ENCODE measurements at places on chromosomes 1 and 21.
A peak's percentile ranks its signal among the peaks of the same experiment; 100 is the strongest.

DNA sequence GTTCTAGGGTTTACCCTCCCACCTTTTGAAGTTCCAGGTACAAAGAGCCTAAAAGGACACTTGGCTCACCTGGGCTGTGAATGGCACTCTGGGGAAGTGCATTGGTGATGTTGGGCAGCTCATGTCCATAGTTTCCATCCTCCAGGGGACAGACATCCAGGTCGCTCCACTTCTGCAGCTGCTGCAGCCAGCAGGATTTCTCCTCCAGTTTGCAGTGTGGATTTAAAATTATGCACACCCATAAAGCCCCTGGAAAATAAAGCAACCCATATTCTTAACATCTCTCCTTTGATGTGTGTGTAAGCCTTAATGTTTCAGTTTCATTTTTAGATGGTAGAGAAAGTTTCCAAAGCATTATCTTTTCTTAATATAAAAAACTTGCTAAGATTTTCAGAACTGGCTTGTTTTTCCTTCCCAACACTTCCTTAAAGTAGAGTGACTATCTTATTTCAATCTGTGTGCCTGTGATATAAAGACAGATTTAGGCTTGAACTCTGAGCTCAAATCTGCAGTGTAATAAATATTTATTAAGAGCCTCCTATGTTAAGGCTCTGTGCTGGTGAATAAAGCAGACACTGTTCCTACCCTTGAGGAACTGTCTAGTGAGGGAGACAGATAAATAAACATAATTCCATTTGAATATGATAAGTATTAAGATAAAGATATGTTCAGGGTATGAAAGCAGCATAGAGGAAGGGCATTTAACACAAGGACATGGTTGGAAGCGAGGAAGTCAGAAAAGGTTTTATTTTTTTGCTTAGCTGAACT, 39.1 kb downstream of the UROD start:
- peak; percentile 11 for DNase-seq

GRCh38 chr1:227761621-227762230, 26.5 kb downstream of the SNAP47 start:
- DNase-seq, result no peak

DNA sequence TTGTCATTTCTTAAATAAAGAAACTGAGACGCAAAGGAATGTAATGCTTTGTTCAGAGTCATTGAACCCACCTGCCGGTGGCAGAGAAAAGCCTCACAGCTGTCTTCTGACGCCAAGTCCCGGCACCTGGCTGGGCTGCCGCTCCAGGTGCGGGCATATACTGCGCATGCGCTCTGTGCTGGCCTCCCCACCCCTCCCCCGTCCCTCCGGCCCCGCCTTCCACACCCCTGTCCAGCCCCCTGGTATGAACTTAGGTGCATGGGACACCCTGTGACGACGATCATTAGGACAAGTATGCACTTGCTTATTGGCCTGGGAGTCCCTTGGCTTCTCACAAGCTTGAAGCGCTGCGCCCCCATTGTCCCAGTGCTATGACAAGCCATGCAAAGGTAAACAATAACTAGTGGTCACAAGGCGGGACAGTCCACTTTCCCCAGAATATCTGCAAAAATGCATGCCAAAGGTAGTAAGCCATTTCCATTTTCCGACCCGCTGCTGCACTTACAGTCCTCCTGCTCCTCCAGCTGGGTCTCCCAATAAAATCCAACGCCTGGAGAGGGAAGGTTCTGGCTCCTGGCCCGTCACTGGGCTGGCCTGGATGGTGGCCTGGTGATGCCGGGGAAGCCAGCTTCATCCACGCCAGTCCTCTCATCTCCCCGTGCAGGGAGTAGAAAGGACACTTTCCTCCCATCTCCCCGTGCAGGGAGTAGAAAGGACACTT, 100.4 kb downstream of the PSMG1 start:
- DNase-seq, result peak; percentile 92

DNA sequence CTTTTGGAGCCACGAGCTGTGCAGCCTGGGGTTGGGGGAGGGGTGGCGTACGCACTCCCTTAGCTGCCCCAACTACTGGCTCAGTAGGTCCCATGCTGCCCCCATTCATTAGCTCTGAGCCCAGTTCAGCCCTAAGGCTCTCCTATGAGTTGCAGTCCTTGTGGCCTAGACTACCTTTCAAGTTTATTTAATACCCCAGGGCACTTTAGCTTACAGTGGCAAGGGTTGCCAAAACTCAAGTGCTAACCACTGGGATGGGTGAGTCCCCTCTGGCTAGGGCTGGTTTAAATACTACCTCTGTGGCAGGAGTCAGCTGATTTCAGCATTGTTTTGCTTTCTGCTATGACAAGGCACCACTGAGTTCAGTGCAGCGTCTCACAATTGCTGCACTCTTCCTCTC, 118.2 kb downstream of the ODF2L start:
- DNase-seq, result no peak

DNA sequence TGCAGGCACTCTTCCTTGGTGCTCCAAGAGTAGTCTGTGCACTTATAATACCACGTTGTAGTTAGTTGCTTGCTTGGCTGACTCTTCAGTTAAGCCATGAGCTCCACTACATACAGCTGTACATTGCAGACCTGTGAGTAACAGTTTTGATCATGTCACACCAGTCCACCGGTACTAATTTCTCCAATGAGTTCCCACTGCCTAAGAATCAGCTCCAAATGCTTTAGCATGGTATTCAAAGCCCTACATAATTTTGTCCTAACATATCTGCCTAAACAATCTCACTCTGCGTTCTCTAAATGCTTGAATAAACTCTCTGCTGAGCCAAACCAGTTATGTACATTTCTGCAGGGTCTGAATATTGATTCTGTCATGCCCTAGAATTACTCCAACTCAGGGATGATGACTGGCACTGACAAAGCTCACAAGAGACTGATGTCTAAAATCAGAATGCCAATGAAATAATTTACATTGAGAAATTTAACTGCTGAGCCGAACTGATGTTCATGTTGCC, 200.7 kb downstream of the LHX8 start:
- no peak for DNase-seq

GRCh38 chr1:62467092-62467491, 30.2 kb downstream of the USP1 start:
- no peak for DNase-seq

DNA sequence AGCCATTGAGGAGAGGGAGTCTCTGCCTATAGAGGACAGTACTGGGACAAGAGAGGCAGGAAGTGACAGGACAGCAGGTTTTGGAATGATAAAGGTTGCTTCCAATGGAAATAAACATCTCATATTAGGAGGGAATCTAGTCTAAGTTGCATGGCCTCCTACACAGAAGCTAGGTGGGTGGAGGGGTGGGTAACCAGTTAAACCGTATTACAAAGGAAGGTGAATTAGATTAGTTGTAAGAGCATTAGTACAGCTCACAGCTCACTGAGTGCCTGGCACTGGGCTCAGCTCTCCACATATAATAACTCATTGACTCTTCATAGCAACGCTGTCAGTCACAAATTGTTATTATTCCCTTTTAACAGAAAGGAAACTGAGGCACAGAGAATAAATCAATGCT, 468.1 kb downstream of the PTPRU start:
- DNase-seq, result no peak

DNA sequence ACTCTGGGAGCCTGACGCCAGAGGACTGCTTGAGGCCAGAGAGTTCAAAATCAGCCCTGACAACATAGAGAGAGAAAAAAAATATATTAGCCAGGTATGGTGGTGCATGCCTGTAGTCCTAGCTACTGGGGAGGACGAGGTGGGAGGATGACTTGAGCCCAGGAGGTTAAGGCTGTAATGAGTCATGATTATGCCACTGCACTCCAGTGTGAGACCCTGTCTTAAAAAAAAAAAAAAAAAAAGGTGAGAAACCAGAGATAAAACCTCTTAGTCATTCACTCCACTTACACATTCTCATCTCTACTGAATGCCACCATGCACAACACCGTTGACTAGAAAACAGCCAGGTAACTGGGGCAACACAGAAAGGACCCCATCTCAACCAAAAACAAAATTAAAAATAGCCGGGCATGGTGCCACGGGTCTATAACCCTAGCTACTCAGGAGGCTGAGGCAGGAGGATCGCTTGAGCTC, 178.1 kb downstream of the SLC45A1 start:
- no peak for DNase-seq

DNA sequence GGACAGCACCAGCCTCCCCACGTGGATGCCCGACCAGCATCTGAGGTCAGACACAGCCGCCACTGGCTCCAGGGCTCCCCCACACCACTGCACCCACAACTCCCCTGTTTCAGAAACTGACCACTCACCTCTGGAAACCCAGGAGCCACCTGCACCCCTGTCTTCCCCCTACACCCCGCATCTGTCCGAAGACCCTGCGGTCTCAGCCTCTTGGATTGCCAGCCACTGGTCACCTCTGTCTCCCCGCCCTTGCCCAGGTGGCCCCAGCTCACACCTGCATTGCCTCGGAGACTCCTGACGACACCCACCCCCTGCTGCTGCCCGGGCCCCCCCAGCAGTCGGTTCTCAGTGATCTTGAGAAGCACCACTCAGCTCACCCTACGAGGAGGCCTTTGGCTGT, 21.3 kb upstream of the NPHP4 start:
- DNase-seq, result no peak

DNA sequence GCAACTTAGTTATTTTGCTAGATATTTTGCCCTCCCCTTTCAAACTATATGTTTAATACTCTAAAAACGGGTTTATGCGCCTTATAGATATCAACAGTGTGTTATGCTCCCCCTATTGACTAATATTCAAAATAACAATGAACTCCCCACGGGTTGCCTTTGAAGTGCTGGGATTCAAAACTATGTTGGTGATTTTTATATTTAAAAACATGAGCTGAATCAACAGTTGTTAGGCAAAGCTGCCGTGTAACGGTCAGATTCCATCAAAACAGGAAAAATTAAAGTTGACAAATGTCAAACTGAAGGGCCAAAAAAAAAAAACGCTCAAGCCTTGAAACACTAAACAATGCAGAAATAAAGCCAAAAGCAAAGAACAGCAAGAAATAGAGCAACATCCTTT, 2.5 kb downstream of the TGFBR3 start:
- DNase-seq, result no peak

DNA sequence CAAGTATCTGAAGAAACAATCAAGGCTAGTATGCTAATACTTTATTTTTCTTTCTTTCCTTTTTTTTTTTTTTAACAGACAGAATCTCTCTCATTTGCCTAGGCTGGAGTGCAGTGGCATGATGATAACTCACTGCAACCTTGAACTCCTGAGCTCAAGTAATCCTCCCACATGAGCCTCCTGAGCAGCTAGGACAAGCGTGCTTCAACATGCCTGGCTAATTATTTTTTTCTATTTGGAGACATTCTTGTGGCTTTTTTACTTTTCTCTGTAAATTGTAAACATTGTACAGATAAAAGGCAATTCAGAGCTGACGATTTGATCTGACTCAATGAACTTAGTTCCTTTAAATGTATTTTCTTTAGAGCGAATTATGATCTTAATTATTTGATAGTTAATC, 41.4 kb downstream of the CCDC18 start:
- no peak for DNase-seq

DNA sequence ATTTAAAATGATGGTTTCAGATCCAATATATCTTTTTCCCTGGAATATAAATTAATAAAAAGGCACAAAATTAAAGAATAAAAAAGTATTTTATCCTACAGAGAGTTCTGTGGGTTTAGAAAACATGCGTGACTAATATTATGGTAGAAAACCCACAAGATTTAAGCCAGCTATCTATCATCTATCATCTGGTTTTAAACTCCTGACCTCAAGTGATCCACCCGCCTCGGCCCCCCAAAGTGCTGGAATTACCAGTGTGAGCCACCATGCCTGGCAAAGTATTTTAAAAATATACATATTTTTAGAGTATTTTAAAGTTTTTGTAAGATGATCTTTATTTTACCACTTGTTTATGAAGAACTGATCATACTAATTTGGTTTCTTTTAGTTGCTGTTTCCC, 79.5 kb downstream of the NRIP1 start:
- DNase-seq, result no peak

GRCh38 chr1:232287676-232288569, 342.0 kb downstream of the SIPA1L2 start:
- DNase-seq, result no peak

DNA sequence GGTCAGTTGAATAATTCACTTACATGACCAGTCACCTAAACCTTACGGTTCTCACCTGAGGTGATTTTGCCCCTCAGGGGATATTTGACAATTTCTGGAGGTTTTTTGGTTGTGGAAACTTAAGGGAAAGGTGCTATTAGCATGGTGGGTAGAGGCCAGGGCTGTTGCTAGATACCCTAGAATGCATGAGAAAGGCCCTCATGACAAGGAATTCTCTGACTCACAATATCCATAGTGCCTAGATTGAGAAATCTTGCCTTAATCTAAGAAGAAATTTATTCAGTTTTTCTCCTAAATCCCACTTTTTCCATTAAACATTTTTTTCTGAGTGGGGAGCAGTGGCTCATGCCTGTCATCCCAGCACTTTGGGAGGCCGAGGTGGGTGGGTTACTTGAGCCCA, 119.7 kb downstream of the TGFB2 start:
- DNase-seq, result no peak

GRCh38 chr1:107976836-107977235, 11.9 kb upstream of the VAV3 start:
- DNase-seq, result no peak

DNA sequence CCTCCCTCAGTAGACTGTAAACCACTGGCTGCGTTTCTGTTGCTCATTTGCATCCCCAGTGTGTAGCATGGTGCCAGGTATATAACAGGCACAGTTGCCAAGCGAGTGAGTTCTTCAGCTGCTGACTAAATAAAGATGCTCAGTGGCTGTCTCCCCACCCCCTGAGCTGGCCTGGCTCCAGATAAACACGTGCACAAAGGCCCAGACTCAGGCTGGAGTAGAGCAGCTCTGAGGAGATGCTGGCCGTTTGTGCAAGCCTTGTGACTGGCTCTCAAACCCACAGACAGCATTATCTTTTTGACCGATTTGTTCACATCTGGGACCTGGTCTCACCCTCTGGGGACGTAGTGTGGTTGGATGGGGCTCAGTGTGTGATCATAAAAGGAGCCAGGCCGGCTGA, 7.1 kb downstream of the CHRNB2 start:
- peak; percentile 91 for DNase-seq

Measured in RPMI8226 (cell line).